ENCODE measurements at places on chromosomes 5 and 9. TPM values are rescaled to one million over a fixed set of nuclear protein-coding genes. Genes with fewer than 3 reads are reported as not detected.

CCL21 gene
- total RNA-seq = 74.6 TPM

IL3 gene
- total RNA-seq = not detected

NUP214 gene
- 159 TPM for total RNA-seq

PRLR gene
- 69.5 TPM for total RNA-seq

ZNF782 gene
- 13.0 TPM for total RNA-seq

OMD gene
- total RNA-seq = 4.5 TPM

GRCh38 chr5:139708877-139709581, 60.9 kb downstream of the CXXC5 start:
- peaks cover 27% of the 10 kb centered on the region for H3K4me1 ChIP-seq
- H3K36me3 ChIP-seq = no peaks in the 10 kb centered on the region
- H3K4me3 ChIP-seq = peak overlapping the region; percentile 61
- H3K27ac ChIP-seq = peak overlapping the region; percentile 67
- DNase-seq = no peak
- H3K27me3 ChIP-seq = no peaks in the 10 kb centered on the region

GRCh38 chr9:109317311-109317978, 3.4 kb downstream of the EPB41L4B start:
- peak overlapping the region; percentile 75 for H3K4me3 ChIP-seq
- peak overlapping the region; percentile 76 for H3K27ac ChIP-seq
- H3K4me1 ChIP-seq = peaks cover 5% of the 10 kb centered on the region
- DNase-seq = no peak
- no peaks in the 10 kb centered on the region for H3K27me3 ChIP-seq
- H3K36me3 ChIP-seq = no peaks in the 10 kb centered on the region

DNA sequence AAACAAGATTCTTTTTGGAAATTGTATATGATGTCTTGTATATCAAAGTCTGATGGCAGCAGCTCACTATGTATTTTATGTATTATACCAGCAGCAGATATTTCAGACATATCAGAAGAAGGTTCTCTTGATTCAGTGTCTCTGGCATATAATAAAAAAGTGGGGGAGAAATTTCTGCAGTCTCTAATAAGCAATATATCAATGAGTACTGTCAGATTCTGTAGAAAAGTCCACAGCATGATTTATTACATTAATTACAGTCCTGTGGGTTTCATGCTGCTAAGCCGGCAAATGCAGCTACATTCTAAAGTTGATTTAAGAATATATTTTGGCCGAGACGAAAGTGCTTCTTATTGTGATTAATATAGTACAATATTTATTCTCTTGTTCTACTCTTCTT, 113.1 kb downstream of the KIAA1958 start:
- H3K4me3 ChIP-seq = no peak overlapping the region
- H3K4me1 ChIP-seq = no peaks in the 10 kb centered on the region
- H3K27me3 ChIP-seq = no peaks in the 10 kb centered on the region
- no peaks in the 10 kb centered on the region for H3K36me3 ChIP-seq

GRCh38 chr5:84131372-84131771, 253.3 kb downstream of the EDIL3 start:
- DNase-seq = no peak
- no peak overlapping the region for H3K27ac ChIP-seq
- no peaks in the 10 kb centered on the region for H3K4me1 ChIP-seq
- H3K4me3 ChIP-seq = no peak overlapping the region
- H3K36me3 ChIP-seq = no peaks in the 10 kb centered on the region

GRCh38 chr9:121682201-121682600, 30.8 kb downstream of the DAB2IP start:
- H3K27me3 ChIP-seq = no peaks in the 10 kb centered on the region
- peaks cover 28% of the 10 kb centered on the region for H3K36me3 ChIP-seq
- no peak overlapping the region for H3K4me3 ChIP-seq
- no peaks in the 10 kb centered on the region for H3K4me1 ChIP-seq

DNA sequence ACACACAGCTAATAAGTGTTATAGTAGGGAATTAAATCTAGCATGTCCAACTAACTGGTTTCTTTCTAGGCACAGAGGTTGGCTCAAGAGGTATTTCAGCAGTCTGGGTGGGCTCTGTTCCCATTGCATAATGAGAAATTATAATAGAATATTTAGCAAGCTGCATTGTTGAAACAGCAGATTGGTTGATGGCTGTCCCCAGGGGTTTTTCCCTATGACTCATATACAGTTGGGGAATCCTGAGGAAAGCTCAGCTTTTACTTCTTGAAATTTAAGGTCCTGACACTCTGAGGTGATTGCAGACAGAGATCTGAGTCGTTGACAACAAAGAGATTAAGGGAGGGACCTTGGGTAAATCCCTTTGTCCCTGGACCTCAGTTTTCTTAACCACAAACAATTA, 38.3 kb upstream of the TNFSF8 start:
- H3K36me3 ChIP-seq = no peaks in the 10 kb centered on the region
- H3K27ac ChIP-seq = no peak overlapping the region
- no peak for DNase-seq
- H3K4me1 ChIP-seq = no peaks in the 10 kb centered on the region
- no peak overlapping the region for H3K4me3 ChIP-seq

DNA sequence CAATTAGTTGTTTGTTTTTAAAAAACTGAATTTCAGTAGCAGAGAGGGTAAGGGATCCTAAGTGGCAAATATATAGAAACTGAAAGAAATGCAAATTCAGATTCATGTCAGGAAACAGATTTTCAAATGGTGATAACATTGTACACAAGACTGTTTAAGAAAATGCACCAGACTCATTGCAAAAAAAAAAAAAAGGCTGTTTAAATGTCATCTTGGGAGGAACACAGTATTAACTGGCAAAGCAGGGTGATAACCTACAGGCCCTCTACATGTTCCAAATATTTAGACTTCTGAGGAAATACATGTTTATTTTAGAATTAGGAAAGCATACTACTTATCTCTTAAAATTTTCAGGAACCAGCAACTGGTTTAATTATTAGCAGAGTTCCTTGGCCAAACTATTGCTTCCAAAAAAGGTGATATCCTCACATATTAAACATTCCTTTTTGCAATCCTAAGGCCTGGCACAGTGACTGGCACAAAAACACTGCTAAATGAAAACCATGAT, 114.5 kb downstream of the TSSK1B start:
- no peaks in the 10 kb centered on the region for H3K36me3 ChIP-seq
- no peak overlapping the region for H3K4me3 ChIP-seq
- no peak overlapping the region for H3K27ac ChIP-seq
- DNase-seq = no peak
- no peaks in the 10 kb centered on the region for H3K4me1 ChIP-seq

DNA sequence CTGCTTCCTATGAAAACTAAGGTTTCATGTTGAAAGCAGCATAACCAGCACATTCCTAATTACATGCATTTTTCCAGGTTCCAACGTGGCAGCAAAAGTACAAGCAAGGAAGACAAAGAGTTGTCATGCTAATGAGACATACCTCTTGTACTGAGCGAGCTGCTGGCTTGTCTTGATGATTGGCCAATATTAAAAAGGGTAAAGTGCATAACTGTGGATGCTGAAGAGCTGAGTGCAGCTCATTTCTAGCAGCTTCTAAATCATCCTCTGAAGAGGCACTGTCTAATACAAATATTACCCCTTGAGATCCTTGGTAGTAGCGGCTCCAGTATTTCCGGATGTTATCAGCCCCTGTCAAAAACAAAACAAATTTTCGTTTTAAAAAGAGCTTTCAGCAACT, 197.3 kb downstream of the ARL15 start:
- DNase-seq = no peak
- no peaks in the 10 kb centered on the region for H3K27me3 ChIP-seq
- H3K4me1 ChIP-seq = no peaks in the 10 kb centered on the region
- no peaks in the 10 kb centered on the region for H3K36me3 ChIP-seq
- no peak overlapping the region for H3K27ac ChIP-seq

DNA sequence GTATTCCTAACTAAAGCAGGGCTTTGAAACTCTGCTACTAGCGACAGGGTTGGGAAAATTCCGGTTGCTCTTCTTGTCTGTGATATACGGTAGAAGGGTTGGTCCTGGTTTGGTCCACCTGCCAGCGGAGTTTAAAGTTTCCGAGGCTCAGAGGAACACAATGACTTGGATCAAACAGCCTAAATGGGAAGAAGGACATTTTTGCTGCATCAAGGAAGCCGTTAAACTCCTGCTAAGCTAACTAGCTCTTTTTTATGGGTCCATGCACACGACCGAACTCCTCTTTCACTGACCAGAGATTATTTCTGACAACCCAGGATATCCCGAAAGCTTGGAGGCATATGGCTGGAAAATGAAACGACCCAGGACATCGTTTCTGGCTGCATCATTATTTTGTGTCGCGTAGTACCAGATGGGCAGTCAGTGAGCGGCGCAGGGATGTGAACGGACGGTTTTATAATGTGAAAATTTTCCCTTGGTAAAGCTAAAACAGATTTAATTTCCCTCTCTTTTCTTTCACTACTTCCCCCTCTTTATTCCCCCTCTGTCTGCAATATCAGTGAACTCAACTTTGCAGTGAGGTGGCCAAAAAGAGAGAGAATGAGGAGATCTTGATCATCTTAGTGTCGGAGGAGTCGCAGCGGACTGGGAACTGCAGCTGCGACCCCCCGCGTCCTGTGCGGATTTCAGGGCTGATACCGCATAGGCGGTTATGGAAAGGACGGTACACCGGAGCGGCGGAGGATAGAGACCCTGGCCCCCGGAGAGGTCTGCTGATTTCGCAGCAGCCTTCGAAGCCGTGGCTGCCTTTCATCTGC, at the start of gene LURAP1L:
Gene LURAP1L, plus strand, starts transcription at position 160 of the 818 bp plus-strand sequence. CDS start 696 bp downstream, outside the sequence.
- no peaks in the 10 kb centered on the region for H3K36me3 ChIP-seq
- H3K27me3 ChIP-seq = no peaks in the 10 kb centered on the region
- peak within 1 kb of the TSS; percentile 76 for H3K27ac ChIP-seq

DNA sequence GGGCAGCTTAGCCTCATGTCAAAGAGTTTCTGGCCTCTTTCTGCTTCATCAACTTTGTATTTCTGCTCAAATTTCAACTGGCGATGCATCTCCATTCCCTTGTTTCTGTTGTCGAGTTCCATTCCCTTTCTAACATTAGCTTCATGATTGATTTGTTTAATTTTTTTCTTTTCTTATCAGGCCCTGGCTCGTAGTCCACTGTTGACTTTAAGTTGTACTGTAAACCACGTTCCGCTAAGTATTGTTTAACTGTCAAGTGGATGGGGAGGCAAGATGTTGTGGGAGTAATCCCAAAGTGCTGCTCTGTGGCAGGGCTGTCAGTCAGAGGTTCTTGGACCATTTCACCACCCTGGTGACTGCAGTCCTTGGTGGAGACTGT, 309.1 kb downstream of the PSAT1 start:
- H3K27me3 ChIP-seq = no peaks in the 10 kb centered on the region
- no peak for DNase-seq
- H3K27ac ChIP-seq = no peak overlapping the region
- H3K36me3 ChIP-seq = no peaks in the 10 kb centered on the region
